ENCODE measurements at places on chromosomes 11 and 22.

- no peak for DNase-seq
These were observed 366.4 kb downstream of the CASP12 start for GRCh38 chr11:104531894-104532293.

DNA sequence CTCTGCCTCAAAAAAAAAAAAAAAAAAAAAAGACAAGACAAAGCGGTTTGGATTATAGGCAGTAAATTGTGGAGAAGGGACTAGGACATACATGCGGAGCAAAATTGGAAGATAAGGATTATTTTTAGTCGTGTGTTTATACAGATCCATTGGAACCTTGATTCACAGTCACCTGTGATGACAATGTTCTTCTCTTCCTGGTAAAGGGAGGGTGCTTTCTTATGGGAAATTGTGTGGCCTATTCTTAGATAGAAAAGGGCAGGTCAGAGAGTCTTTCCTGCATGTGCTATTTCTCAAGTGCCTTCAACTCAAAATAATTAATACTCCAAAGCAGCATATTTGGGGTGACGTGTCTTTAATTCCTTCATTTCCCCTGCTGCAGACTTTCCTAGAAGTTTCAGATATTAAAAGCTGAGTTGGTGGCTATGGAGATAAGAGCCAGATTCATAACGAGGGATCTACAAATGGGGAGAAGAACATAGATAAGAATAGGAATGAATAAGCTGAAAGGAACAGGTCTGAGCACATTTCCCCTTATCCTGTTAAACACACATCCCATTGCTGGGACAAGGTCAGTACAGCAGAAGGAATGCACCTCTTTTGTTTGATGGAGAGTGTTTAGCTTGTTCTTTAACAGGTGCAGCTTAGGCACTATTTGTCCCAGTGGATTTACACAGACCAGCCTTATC lies 22.5 kb downstream of the GSTT2B start:
- DNase-seq: no peak

GRCh38 chr11:104925850-104926249 lies 27.6 kb upstream of the CASP12 start:
- DNase-seq: no peak

DNA sequence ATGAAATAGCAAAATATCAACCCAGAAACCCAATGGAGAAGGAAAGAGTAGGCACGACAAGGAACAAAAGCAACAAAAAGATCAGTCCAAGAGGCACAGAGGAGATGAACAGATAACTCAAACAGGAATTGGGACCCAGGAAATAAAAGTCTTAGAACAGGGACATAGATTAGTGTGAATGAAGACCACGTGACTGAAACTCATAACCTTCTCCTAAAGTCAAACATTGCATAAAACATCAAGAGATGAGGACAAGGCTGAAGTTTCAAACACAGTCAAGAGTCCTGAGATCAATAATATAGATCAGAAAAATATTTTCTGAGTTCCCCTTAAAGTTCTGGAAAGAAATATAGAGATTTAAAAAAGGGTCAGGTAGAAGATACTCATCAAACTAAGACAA lies 24.4 kb upstream of the OR56B4 start:
- DNase-seq: no peak

DNA sequence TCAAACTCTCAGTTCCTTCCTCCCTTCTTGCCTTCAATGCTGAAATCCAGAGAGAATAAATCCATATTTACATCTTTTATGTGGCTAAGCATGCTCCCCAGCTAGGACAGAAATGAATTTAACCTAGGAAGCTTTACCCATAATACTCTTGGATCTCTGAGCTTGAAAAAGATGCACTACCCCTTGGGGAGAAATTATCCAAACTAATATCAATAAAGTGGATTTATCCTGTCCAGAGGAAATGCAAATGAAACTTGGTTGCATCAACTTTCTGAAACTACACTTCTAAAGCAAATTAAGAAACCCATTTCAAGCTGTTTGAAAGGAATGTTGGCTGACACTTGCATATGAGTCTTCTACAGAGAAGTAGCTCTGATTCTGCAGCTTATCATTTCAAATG lies 347.9 kb downstream of the TTC28 start:
- no peak for DNase-seq

DNA sequence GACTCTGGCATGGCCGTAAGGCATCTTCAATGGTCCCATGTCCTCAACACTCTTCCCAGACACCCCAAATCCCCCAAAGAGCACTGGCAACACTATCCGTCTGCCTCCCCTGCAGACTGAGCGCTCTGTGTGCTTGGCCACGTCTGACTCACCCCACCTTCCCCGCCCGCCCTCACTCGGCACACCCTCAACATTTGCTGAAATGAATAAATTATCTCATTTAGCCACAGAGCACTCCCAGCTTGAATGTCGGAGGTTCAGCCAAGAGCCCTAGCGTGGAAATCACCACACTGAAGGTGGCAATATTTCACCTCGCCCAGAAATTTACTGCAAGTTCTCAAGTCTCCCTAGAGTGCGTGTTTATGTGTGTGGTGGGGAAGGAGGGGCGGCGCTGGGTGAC lies 46.6 kb upstream of the TCF20 start:
- DNase-seq: no peak

DNA sequence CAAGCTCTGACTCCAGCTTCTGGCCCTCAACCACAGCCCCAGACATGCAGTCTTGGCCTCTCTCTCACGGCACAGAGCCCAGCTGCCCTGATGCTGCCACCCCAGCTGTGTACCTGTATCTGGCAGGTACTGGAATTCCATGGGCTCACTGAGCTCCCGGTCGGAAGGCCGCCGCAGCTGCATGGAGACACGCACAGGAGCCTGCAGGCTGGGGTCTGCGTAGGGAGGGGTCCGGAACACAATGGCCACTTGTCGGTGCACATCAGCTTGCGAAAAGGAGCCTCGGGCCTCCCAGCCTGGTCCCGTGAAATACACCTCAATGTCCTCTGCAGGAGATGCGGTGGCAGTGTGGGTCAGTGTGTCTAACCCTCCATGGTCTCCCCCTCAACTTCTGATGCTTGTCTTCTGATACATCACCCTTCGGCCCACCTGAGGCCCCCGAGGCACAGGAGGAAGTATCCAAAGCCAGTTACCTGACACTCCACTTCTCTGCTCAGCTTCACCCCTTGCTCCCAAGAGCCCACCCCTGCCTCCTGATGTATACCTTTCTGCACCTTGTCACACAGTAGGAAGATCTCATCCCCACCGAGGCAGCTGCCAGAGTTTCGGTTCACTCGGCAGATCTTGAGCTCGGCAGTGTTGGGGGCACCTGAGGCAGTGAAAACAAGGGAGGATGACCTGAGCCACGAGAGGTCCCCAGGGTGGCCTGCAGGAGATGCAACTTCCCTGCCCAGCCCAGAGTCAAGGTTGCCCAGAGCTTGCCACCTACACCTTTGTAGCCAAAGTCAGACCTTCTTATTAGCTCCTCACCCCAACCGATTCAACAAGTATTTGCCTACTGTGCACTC lies 4.3 kb downstream of the RELA start:
- DNase-seq: no peak

- no peak for DNase-seq
These were observed 39.6 kb downstream of the AP2A2 start for GRCh38 chr11:965206-965775.

DNA sequence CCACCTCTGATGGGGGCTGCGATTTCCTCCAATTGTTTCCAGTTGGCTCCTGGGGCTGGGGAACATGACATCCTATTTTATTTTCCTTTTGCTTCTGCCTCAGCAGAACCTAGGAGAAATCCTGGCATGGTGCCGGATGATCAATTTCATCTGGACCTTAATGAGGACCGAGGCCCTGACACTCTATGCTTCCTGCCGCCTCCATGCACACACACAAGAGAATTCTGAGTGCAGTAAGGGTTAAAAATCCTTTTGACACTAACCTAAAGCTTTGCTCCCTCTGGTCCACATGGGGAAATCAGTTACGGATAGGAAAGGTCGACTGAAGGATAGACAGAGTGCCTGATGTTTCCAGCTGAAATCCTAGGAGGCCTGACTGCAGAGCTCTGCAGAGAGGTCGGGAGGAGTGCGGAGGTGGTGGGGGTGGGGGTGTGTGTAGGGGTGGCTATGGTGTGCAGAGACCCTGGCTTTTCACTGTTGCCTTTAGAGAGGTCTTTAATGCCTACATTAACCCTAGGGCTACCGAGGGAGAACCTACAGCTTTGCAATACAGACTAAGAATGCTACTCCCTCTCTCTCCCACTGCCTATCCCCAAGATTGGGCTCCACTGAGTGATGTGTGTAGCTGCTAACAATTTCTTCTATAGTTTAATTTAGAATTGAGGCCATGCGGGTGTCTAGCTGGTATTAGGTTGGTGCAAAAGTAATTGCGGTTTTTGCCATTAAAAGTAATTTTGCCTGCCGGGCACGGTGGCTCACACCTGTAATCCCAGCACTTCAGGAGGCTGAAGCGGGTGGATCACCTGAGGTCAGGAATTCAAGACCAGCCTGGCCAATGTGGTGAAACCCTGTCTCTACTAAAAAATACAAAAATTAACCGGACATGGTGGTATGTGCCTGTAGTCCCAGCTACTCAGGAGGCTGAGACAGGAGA lies 53.6 kb upstream of the INCENP start:
- no peak for DNase-seq

- no peak for DNase-seq
These were observed 27.1 kb downstream of the PARVA start for GRCh38 chr11:12404436-12404835.

- no peak for DNase-seq
These were observed 32.2 kb downstream of the MMP20 start for GRCh38 chr11:102592634-102593581.

DNA sequence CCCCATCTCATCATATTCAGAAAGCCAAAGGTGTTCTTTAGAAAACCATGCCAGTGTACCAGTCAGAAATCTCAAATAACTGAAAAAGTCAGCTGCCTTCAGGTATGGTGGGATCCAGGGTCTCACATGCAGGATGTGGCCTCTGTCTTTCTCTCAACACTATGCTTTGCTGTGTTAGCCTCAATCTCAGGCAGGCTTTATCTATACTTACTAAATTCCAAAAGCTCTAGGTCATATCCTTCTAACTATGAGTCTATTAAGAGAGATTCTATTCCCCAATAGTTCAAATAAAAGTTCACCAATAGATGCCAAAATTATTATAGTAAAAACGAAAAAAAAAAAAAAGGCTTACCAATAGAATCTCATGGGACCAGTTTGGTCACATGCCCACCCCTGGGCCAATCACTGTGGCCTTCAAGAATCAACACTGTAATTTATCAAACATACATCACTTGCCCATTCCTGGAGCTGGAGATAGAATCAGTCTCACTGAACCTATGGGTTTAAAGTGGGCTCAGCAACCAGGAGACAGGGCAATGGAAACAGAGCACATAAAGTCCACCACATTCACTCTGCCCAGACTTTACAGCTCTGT lies 38.0 kb upstream of the APLNR start:
- DNase-seq: no peak

- no peak for DNase-seq
These were observed 266.0 kb upstream of the SYN3 start for GRCh38 chr22:33324228-33324627.

GRCh38 chr11:28838741-28839140 lies 730.6 kb downstream of the METTL15 start:
- no peak for DNase-seq

DNA sequence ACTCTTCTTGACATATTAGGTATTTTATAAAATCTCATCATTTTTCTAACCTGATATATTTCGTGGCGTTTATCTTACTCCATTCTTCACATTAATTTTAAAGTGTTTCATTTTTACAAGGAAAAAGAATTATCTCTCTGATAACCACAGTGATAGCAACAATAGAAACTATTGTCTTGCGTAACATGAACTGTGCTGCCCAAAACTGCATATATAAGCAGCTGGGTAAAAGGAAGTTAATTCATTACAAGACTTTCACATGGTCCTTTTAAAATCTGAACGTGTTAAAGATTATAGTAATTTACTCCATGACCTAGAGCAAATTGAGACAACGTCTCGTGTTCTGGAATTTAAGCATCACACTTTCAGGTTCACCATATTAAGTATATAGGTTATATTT lies 210.4 kb upstream of the GRIA4 start:
- DNase-seq: no peak

DNA sequence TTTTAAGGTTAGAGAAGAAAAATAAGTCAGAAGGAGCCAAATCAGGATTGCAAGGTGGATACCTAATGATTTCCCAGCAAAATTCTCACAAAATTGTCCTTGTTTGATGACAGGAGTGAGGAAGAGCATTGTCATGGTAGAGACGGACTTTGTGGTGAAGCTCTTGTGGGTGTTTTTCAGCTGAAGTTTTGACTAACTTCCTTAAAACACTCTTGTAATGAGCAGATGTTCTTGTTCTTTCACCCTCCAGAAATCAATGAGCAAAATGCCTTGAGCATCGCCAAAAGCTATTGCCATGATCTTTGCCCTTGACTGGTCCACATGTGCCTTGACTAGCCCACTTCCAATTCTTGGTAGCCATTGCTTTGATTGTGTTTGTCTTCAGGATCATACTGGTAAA lies 20.0 kb downstream of the CALCB start:
- no peak for DNase-seq

DNA sequence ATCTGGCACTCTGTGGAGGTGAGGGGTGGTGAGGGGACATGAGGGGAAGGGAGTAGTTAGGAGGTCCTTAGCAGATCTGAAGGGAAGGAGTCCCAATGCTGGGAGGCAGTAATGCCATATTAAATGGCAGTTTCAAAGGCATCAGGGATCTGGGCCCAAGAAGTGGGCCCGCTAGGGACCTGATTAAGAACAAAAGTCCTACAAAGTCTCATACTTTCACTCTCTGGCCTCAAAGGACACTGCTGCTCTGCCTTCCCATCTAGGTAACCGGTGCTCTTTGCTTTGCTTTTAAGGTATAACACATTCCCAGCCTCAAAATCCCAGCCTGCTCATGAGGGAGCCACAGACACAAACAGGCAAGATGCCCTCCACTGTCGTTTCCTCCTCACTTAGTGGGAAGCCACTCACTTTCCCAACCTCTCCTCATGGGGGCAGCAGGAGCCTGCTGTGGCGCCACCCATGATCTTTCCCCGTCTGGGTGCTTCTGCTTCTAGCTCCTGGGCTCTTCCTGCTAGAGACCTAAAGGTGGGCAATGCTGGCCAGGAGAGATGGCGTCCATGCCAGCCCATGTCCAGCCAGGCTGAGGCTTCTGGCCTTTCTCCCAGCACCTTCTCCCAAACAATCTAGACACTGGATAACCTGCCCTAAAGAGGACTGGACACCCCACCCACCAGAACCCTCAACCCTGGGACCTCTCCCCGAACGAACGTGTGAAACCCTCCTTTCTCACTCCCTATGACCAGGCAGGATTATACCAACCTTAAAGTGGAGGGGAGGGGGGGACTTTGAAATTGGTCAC lies 68.3 kb downstream of the PLEKHA7 start:
- DNase-seq: no peak

GRCh38 chr11:92388380-92388779 lies 163.8 kb downstream of the FAT3 start:
- no peak for DNase-seq

GRCh38 chr11:68987211-68987610 lies 6.4 kb upstream of the MRGPRD start:
- no peak for DNase-seq
